Stimulated activated CD4-positive, alpha-beta T cell treated with anti-CD3 and anti-CD28 coated beads, Interleukin-12 subunit alpha, Interleukin-12 subunit beta, amount 100 ng/mL, for 48 hours (primary cell): ENCODE measurements at places on chromosomes 11 and 22.

GRCh38 chr11:64631675-64632074 lies 40.7 kb downstream of the SLC22A12 start:
- no peak for DNase-seq

DNA sequence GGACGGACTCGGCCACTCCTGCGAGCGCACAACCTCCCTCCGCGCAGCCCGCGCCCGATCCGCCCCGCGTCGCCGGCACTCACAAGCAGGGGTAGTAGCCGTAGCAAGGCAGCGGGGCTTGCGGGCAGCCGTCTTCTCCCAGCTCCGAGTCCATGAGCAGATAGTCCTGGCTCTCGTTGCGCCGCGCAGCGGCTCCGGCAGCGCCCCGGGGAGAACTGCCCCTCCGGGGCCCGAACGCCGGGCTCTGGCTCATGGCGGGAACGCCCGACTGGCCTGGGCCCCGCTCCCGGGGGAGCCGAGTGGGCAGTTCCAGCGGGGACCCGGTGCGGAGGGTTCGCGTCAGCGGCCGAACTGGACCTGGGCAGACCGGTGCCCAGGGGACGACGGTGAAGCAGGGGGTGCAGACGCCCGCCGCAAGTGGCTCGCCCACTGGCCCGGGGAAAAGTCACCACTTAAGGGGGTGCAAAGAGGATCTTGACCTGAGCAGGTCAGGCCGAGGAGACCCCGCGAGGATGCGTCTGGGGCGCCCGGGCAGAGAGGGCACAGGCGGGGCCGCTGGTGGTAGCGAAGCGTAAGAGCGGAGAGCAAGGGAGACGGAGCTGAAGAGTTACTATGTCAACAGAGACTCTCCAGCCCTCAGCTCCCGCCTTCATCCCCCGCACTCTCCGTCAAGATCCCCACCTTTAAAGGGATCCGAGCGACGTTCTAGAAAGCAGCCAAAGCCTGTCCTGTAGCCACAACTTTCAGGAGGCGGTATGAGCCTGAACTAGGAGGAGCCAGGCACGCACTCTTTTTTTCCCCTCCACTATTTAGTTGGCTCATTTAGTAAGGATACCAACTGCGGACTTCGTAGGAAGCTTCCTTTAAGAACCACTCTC lies at the start of gene TRPC6:
Gene TRPC6 (minus strand): TSS at position 757 of the 878 bp plus-strand sequence. CDS start 504 bp downstream, at position 253.
- no peak for DNase-seq

DNA sequence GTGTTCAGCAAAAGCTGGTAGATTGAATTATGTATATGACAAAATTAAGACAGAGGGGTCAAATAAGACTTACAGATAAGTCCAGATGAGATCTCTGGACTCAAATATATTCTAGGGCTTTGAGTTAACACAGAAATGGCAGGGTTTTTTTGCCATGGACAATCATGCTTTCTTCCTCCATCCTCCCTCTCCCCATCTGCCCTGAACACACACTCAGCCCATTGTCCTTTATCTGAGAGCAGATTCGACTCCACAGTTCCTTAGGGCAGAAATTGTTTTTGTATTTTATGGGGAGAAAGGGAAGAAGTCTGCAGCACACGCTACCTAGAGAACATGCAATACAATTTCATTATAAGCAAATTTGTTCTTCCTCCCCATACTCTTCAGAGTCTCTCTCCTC lies 86.8 kb downstream of the SLC1A2 start:
- no peak for DNase-seq

DNA sequence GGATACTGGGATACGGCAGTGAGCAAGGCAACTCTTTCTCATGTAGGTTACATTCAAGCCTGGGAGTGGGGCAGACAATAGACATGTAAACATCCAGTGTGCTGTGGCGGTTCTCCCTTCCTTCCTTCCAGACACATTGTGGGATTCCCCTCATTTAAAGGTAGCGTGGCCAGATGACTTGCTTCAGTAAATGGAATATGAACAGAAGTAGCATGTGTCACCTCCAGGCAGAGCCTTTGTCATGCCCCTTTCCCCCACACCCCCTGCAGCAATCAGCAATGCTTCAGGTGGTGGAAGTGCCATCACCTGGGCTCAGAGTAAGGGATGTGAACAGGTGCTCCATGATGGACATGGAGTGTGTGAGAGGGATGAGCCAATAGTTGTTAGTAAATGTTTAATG lies 34.8 kb upstream of the TTC12 start:
- DNase-seq: no peak

GRCh38 chr11:19675397-19675796 lies 37.2 kb upstream of the NAV2 start:
- no peak for DNase-seq

DNA sequence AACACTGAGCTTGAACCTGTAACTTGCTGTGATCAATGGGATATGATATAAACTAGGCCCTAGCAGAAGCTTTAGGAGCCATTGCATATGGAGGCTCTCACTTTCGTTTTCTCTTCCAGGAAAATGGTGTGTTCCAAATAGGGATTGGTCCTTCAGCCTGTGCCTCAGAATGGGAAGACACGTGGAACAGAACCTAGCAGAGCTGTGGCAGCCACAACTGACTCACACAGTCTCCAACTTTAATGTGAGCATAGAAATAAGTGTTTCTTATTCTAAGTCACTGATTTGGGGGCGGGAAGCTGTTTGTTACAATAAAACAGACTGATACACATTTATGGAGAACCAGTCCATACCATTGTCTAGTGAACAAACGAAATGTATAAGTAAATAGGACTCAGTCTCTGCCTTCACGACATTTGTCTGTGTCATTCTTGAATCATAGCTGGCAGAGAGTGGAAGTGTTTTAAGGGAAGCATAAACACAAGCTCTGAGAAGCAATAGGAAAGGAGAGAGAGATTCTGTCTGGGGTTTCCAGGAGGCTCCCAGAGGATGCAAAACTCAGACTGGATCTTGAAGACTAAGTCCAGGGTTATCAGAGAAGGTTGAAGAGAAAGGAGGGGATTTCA lies 97.3 kb downstream of the GALNT18 start:
- no peak for DNase-seq

DNA sequence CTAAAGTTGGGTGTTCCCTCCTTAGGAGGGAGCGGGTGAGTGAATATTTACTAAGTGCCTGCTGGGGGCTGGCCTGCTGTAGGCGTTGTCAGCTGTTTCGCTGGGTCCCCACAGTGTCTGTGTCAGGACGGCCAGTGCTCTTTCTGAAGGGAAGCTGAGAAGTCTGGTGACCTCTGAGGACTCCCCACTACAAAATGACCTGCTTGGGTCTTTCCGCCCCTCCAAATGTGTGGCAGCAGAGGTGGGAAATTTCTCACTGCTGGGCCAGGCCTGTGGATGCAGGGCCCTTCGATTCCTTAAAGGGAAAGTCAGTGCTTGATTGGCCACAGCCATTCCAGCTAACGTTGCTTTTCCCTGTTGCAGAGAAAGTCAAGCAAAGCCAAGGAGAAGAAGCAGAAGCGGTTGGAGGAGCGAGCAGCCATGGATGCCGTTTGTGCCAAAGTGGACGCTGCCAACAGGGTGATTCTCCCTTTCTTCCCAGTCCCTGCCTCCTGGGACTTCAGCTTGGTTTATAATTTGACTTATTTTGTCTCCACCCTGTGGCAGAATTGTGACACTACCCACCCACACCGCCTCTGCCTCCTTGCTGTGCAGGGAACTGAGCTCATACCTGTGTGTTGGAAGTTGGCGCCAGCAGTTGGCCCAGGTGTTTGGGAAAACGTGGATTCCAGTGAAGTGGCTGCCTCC lies 6.8 kb downstream of the NAA40 start:
- peak; percentile 30 for DNase-seq

DNA sequence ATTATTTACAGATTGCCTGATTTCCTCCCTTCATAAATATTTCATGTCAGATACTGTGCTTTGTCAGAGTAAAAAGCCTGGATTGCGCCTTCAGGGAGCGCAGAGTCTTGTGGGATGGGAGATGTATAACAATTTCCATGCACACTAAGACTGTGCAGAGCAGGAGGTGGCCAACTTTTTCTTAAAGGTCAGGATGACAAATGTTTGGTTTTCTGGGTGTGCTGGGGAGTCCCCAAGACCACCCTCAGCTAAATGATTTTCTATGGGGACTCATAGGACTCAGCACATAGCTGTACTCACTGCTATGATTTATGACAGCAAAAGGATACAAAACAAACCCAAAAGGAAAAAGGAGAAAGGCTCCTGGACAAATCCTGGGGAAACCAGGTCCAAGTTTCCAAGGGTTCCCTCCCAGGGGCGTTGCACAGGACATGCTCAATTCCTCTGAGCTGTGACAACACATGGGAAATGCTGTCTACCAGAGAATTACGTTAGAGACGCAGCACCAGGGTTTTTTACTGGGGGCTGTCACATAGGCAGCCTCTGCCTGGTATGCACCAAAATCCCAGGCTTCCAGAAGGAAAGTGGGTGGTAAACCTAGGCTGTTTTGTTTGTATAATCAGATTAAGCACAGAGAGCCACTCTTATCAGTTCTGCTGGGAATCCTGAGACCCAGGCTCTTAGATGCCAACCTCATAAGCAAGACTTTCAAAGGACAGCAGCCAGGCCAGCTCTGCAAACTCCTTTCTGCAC lies 59.1 kb downstream of the CSNK2A3 start:
- no peak for DNase-seq

GRCh38 chr11:126416542-126417090 lies 61.1 kb downstream of the ST3GAL4 start:
- peak; percentile 53 for DNase-seq

DNA sequence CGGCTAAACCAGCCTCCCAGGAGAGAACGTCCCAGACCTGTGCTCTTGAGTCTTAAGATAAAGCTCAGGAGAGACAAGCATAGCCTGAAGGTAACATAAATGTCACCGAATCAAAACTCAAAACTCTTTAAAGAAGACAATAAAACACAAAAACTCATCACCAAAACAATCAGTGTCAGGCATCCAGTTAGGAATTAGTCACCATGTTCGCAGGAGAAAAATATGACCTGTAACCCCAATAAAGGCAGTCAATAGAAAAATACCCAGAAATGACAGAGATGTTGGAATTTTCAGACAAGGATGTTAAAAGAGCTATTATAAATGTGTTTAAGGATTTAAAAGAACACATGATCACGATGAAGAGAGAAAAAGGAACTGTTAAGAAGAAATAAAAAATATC lies 352.4 kb downstream of the BRD1 start:
- DNase-seq: no peak

DNA sequence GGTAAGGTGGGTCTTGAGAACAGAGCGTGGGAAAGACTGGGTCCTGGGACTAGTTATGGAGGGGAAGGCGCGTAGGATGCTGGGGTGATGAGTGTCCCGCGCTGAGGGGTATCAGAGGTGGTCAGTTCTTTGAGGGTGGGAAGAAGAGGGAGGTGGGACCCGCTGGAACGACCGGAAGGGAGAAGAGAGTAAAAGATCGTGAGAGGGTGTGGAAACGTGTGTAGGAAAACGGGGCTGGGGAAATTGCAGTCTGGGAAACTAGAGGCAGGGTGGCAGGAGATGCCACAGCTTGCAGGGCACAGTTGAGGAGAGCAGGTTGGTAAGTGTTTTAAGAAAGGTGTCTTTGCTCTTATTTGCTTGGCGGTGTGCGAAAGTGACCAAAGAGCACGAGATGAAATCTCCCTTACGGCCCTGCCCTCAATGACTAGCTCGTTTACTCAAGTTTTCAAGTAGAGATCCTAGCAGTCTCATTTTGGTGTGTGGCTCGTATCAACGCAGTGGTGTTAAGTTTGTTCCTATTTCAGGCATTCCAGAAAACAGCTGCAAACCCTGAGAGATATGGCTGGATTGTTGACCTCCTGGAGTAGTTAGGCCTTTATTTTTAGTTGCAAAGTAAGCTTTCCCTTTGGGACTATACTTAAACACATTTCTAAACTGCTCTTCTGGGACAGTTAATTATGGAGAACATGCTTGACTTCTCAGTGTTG lies 615 bp downstream of the STT3A start:
- DNase-seq: no peak

DNA sequence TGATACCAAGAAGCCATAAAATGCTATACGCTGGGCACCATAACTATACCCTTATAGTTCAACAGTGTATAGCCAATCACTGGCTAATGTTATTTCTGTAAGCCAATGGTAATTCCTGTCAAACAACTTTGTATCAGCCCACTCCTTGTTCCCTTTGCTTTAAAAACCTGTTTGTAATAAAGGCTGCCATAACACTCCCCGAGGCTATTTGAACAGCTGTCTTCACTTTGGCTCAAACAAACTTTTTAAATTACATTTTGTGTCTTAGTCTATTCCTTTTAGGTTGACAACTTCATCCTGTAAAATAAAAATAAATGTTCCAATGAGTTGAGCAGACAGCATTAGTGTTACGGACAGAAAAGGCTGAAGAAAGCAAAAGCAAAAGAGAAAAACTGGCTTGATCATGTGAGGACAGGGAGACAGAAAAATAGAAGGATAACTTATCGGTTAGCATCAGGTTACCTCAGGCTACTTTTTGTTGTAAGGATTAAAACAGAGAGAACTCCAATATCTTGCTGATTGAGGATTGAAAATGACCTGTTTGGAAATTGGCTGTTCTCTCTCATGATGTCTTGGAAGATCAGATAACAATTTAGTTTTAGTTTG lies 95.0 kb downstream of the AASDHPPT start:
- no peak for DNase-seq

- no peak for DNase-seq
These were observed 34.6 kb upstream of the NELL1 start for GRCh38 chr11:20634781-20635180.

GRCh38 chr11:68269414-68270081 lies 2.2 kb downstream of the C11orf24 start:
- DNase-seq: no peak

- no peak for DNase-seq
These were observed at the start of gene PCF11 for GRCh38 chr11:83156996-83157593. TSS of gene PCF11 (plus strand) at chr11:83157131. CDS start at chr11:83157440, 309 bp downstream.

DNA sequence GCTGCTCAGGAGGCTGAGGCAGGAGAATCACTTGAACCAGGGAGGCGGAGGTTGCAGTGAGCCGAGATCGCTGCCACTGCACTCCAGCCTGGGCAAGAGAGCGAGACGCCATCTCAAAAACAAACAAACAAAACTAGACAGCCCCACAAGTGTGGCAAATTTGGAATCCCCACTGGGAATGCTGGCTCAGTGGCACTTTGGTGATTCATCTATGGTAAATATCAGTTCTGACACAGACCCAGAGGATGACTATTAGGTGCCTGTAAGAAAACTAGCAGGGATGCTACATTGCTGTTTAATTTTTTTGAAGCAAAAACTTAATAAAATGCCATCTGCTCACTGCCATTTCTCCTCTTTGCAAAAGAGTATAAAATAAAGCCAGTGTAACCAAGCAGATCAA lies 107.9 kb downstream of the NAT10 start:
- no peak for DNase-seq

DNA sequence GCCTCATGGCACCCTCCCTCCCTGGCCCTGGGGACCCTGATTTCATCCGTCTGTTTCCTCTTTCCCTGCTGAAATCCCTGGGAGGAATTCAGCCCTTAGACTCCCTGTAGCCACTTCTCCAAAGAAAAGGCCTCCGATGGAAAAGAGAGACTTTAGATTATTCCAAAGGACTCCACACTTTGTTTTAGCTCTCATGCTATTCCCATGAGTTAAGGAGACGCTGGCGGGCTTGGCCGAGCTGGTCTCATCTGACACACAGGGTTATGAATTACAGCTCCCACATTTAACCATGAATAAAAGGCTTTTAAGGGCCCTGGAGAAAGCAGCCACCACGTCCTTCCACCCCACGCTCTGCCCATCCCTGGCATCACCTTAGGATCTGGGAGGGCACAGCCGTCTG lies 57.0 kb downstream of the ANO1 start:
- no peak for DNase-seq
